Activated B cell treated with CpG ODN at 0.5 μM for 24 hours (primary cell): ENCODE measurements at places on chromosomes 16 and 17. TPM values are rescaled to one million over a fixed set of nuclear protein-coding genes. Genes with fewer than 3 reads are reported as not detected.

DNA sequence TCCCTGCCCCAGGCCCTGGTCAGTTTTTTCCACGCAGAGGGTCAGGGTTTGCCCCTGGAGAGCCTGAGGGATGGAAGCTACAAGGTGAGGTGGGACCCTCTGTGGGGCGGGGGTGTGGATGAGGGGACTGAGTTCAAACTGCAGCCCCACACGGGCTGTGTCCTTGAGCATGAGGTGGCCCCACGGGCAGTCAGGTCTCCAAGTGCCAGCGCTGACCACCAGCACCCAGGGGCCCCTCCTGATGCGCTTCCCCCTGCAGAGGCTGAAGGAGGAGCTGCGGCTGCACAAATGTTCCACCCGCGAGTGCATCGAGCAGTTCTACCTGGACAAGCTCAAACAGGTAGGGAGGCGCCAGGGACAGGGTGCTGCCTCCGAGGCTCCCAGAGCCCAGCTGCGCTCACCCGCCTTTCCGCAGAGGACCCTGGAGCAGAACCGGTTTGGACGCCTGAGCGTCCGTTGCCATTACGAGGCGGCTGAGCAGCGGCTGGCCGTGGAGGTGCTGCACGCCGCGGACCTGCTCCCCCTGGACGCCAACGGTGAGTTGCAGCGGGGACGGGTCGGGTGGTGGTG lies 4.3 kb downstream of the TSR3 start:
- no peak overlapping the region for H3K4me3 ChIP-seq
- no peak for DNase-seq
- no peak overlapping the region for H3K27ac ChIP-seq
- H3K27me3 ChIP-seq, result no peaks in the 10 kb centered on the region
- H3K4me1 ChIP-seq, result peaks cover 28% of the 10 kb centered on the region

DNA sequence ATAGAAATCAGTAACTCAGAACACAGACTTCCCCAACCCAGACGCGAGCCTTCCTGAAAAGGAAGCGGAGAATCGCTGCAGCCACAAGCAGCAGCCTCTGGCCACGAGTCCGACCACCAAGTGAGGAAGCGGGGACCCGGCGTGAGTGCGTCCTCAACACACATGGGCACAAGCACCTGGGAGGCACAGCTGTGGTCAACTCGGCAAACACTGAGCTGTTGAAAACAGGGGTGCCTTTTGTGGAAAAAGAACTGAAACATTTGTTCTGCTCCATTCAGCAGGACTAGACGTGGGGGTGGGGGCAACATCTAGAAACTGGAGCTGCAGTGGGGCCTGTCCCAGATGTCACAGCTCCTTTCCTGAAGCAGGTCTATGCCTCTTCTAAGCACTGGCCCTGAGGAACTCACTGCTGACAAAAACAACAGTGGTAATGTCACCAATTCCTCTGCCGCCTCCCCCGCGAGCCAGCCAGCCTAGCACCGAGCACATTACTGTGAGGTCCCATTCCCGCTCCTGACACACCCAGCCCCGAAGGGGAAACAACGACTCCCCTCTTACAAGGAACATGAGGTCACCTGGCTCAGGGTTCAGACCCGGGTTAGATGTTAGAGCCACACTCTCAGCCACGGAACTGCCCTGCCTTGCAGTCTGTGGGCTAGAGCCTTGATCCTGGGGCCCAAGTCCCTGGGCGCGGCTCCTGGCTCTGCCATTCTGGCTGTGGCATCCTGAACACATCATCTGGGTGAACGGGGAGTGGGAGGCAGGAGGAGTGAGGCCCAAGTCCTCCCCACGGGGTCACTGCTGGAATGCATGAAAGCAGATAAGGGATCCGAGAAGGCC lies 29.0 kb downstream of the KDM8 start:
- H3K27me3 ChIP-seq, result no peaks in the 10 kb centered on the region
- peak overlapping the region; percentile 89 for H3K27ac ChIP-seq
- H3K36me3 ChIP-seq, result peaks cover 33% of the 10 kb centered on the region

GRCh38 chr16:71919035-71919434 lies 23.7 kb downstream of the IST1 start:
- DNase-seq, result no peak
- H3K27ac ChIP-seq, result no peak overlapping the region
- H3K36me3 ChIP-seq, result peaks cover 85% of the 10 kb centered on the region
- H3K4me3 ChIP-seq, result no peak overlapping the region
- H3K27me3 ChIP-seq, result no peaks in the 10 kb centered on the region
- H3K4me1 ChIP-seq, result peaks cover 29% of the 10 kb centered on the region

DNA sequence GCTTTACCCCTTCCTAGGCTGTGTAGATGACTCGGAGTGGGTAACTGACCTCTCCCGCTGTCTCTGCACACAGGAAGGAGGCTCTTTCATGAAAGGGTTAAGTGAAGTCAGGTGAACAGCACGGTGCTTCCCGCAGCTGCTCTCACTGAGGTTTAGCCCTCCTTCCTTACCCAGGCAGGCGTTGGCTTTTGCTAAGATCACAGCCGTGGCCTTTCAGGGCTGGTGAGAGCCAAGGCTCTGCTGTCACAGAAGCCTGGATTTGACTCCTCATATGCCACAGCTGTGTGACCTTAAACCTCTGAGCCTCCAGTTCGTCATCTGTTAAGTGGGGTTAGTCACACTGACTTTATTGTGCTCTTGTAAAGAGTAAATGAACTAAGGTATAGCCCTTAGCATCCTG lies 90.9 kb upstream of the PLCG2 start:
- no peaks in the 10 kb centered on the region for H3K27me3 ChIP-seq
- H3K27ac ChIP-seq, result no peak overlapping the region
- no peak for DNase-seq
- peaks cover 53% of the 10 kb centered on the region for H3K36me3 ChIP-seq
- H3K4me1 ChIP-seq, result no peaks in the 10 kb centered on the region
- no peak overlapping the region for H3K4me3 ChIP-seq

DNA sequence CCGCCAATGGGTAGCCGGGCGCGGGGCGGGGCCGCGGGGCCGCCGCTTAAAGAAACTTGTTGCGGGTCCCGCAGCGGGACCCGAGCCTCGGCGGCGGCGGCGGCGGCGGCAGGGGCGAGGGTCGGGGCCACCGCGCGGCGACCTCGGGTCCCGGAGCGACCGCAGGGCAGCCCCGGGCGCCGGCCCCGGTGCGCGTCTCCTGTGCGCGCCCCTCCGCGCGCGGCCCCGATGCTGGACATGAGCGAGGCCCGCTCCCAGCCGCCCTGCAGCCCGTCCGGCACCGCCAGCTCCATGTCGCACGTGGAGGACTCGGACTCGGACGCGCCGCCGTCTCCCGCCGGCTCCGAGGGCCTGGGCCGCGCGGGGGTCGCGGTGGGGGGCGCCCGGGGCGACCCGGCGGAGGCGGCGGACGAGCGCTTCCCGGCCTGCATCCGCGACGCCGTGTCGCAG lies at the start of gene SOX8:
Gene SOX8, plus strand, starts transcription at position 76 of the 450 bp plus-strand sequence. Its CDS starts 153 bp downstream, at position 229.
- H3K27me3 ChIP-seq, result peaks cover 20% of the 10 kb centered on the region
- peaks cover 2% of the 10 kb centered on the region for H3K4me1 ChIP-seq
- no peaks in the 10 kb centered on the region for H3K36me3 ChIP-seq
- DNase-seq, result no peak

DNA sequence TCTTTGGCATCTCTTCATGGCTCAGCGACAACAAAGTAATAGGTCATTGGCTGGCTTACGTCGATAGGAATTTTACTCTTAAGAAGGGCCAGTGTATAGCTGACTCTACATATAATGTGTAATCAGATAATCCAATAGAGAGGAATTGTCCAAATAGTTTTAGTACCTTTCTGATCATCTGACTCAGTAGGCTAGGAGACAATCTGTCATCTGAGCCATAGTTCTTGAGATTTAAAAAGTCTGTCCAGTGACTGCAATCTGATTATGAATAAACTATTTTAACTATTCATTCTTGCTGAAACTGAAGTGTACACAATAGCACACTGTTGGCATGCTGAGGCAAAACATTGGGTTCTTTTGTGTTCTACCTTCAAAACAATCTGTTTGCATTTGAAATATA lies 21.4 kb upstream of the NOL11 start:
- H3K4me1 ChIP-seq, result no peaks in the 10 kb centered on the region
- no peak overlapping the region for H3K27ac ChIP-seq
- DNase-seq, result no peak
- no peaks in the 10 kb centered on the region for H3K27me3 ChIP-seq

DNA sequence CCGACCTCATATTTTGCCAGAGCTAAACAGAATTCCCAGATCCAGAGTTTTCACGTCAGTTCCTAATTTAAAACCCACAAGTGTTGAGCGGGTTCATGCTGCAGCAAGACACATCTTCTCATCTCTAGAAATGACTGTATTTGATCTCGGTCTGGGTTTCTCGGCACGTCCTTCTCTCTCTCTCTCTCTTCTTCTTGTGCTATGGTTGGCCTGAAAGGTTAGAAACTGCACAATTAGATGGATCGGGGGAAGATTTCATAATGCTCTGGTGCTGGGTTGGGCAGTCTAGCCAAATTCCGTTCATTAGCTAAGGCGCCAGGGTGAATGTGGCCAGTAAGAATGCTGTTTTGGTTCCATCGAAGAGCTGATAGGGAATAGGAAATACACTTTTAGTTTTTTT lies 158.9 kb upstream of the NOG start:
- DNase-seq, result no peak
- no peaks in the 10 kb centered on the region for H3K36me3 ChIP-seq
- no peak overlapping the region for H3K4me3 ChIP-seq
- H3K27ac ChIP-seq, result no peak overlapping the region

DNA sequence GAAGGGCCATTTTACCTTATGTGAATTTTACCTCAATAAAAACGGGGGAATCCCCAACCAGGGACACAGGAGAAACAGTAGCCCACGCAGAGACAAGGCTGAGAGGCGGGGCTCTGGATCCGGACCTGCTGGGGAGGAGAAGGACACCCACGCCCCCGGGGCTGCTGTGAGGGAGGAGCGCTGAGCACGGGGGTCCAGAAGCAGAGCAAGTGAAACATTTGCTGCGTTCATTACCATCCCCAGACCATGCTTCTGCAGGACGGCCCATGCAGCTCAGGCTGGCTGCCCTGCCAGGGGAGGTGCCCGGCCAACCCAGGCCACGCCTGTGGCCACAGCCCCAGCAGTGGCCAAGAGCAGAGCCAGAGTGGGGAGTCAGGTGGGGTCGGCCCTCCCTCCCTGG lies 50.0 kb downstream of the KCNJ18 start:
- DNase-seq, result no peak
- no peaks in the 10 kb centered on the region for H3K27me3 ChIP-seq
- no peaks in the 10 kb centered on the region for H3K4me1 ChIP-seq
- H3K36me3 ChIP-seq, result no peaks in the 10 kb centered on the region
- no peak overlapping the region for H3K27ac ChIP-seq

DNA sequence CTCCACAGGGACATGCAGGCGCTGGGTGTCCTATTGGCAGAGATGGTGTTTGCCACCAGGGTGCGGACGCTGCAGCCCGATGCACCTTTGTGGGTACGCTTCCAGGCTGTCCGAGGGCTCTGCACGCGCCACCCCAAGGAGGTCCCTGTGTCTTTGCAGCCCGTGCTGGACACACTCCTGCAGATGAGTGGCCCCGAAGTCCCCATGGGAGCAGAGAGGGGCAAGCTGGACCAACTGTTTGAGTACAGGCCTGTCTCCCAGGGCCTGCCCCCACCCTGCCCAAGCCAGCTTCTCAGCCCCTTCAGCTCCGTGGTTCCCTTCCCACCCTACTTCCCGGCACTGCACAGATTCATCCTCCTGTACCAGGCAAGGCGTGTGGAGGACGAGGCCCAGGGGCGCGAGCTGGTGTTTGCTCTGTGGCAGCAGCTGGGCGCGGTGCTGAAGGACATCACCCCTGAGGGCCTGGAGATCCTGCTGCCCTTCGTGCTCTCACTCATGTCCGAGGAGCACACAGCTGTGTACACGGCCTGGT lies 2.8 kb downstream of the WDR81 start:
- no peak overlapping the region for H3K27ac ChIP-seq
- H3K27me3 ChIP-seq, result no peaks in the 10 kb centered on the region
- H3K4me1 ChIP-seq, result peaks cover 55% of the 10 kb centered on the region
- DNase-seq, result no peak
- peaks cover 33% of the 10 kb centered on the region for H3K36me3 ChIP-seq

GRCh38 chr16:79163691-79164387 lies 436.7 kb downstream of the MAF start:
- DNase-seq, result no peak
- H3K27me3 ChIP-seq, result no peaks in the 10 kb centered on the region
- H3K4me3 ChIP-seq, result peak overlapping the region; percentile 72
- no peaks in the 10 kb centered on the region for H3K36me3 ChIP-seq
- peak overlapping the region; percentile 51 for H3K27ac ChIP-seq
- H3K4me1 ChIP-seq, result peaks cover 14% of the 10 kb centered on the region

GRCh38 chr16:28264656-28265055 lies 27.7 kb upstream of the SBK1 start:
- no peaks in the 10 kb centered on the region for H3K36me3 ChIP-seq
- no peaks in the 10 kb centered on the region for H3K4me1 ChIP-seq
- H3K27ac ChIP-seq, result no peak overlapping the region
- no peak overlapping the region for H3K4me3 ChIP-seq

GRCh38 chr17:44362459-44362948 lies 1.1 kb downstream of the FAM171A2 start:
- H3K27ac ChIP-seq, result no peak overlapping the region
- H3K4me1 ChIP-seq, result peaks cover 11% of the 10 kb centered on the region

DNA sequence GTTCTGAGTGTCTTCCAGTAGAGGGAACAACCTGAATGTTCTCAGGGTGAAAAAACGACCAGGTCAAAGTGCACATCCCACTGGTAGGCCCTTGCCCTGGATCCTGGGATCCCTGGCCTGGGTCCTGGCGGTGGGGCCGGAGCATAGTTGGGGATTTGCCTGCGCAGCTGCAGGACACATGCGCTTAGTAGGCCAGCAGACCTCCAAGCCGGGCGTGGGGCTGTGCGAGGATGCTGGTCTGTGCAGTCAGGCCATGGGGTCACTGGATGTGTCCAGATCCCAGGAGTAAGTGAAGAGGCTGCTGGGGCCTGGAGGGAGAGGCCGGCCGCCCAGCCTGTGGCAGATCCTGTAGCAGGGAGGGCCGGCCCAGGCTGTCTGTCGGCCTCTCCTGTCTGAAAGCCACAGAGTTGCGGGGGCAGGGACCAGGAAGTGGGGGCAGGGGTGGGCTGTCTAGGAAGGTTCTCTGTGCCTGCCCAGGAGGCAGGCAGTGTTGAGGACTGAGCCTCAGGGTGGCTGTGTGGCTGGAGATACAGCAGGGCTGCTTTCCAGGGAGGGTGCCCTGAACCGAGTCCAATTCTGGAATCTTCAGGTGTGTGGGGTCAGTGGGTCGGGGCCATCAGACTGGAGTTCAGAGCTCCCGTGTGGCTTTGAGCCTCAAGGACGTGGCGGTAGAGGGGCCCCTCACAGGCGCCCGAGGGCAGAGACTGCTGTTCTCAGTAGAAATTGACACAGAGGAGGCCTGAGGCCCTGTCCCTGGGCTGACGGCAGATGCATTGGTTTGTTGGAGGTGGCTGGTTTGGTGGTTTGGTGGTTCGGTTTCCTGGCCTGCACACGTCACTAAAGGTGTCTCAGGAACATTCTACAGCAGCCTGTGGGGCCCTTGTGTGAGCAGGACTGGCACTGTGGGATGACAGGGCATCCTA lies 17.2 kb upstream of the NUDT16L1 start:
- peaks cover 4% of the 10 kb centered on the region for H3K4me1 ChIP-seq
- no peak overlapping the region for H3K4me3 ChIP-seq
- peak overlapping the region; percentile 7 for H3K27ac ChIP-seq
- DNase-seq, result no peak
- peaks cover 51% of the 10 kb centered on the region for H3K36me3 ChIP-seq
- no peaks in the 10 kb centered on the region for H3K27me3 ChIP-seq

CLEC10A gene
- not detected in 2 replicates for total RNA-seq

PRRT2 gene
- total RNA-seq, result 0.11 and 0.54 TPM in 2 replicates

MAP3K14 gene
- 81.2 and 88.6 TPM in 2 replicates for total RNA-seq

BEAN1 gene
- total RNA-seq, result not detected in 2 replicates

GAS7 gene
- 39.8 and 44.2 TPM in 2 replicates for total RNA-seq

MILR1 gene
- total RNA-seq, result 13.5 and 13.9 TPM in 2 replicates

KRT36 gene
- total RNA-seq, result not detected in 2 replicates

TIGD7 gene
- 6.7 and 11.0 TPM in 2 replicates for total RNA-seq

FGF11 gene
- 1.3 and 2.8 TPM in 2 replicates for total RNA-seq

KDM6B gene
- 70.8 and 72.5 TPM in 2 replicates for total RNA-seq

CFDP1 gene
- total RNA-seq, result 27.7 and 32.0 TPM in 2 replicates
